ENCODE measurements at places on chromosomes 13 and 19.

GRCh38 chr13:110232142-110232541 is 74.8 kb downstream of the COL4A1 start:
- DNase-seq: no peak

DNA sequence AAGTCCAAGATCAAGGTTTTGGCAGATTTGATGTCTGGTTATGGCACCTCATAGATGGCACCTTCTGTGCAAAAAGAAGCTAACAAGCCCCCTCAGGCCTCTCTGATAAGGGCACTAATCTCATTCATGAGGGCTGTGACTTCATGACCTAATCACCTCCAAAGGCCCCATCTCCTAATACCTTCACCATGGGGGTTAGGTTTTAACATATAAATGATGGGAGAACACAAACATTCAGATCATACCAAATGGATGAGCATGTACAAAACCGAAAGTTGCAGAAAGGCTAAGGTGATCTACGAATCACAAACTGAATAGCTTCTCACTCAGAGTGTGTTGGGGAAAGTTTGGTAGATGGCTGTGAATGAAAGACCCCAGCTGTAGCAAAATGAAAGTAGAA is 217.4 kb downstream of the TBC1D4 start:
- no peak for DNase-seq

- no peak for DNase-seq
These were observed 711.5 kb downstream of the PCDH17 start for GRCh38 chr13:58343076-58343475.

GRCh38 chr13:51861723-51862300 is at the start of gene CCDC70:
CCDC70 (plus strand) TSS chr13:51861969; CDS start chr13:51865412, 3,443 bp downstream.
- no peak for DNase-seq

DNA sequence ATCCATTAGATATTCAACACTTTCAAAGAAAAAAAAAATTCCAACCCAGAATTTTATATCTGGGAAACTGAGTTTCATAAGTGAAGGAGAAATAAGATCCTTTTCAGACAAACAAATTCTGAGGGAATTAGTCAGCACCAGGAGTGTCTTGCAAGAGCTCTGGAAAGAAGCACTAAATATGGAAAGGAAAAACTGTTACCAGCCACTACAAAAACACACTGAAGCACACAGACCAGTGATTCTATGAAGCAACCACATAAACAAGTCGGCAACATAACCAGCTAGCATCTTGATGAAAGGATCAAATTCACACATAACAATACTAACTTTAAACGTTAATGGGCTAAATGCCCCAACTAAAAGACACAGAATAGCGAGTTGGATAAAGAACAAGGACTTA is 368.4 kb upstream of the MIR17HG start:
- DNase-seq: no peak

DNA sequence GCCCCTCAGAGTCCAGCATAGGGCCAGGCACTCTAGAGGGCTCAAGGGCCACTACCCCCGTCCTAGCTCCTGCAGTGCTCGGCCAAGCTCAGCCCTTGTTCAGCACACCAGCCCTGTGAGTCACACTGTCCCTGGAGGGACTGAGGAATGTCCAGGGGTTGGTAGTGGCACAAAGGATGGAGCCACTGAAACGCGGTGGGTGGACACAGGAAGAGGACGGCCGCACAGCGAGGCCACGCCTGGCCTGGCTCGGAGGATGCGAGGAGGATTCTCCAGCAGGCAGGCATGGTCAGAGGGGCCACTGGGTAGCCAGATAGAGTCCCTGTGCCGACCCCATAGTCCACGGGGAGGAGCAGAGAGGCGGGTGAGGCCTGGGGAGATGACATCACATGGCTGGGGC is 45.7 kb downstream of the C1QTNF9 start:
- no peak for DNase-seq

GRCh38 chr13:92362717-92363116 is 863.9 kb upstream of the GPC6 start:
- no peak for DNase-seq

DNA sequence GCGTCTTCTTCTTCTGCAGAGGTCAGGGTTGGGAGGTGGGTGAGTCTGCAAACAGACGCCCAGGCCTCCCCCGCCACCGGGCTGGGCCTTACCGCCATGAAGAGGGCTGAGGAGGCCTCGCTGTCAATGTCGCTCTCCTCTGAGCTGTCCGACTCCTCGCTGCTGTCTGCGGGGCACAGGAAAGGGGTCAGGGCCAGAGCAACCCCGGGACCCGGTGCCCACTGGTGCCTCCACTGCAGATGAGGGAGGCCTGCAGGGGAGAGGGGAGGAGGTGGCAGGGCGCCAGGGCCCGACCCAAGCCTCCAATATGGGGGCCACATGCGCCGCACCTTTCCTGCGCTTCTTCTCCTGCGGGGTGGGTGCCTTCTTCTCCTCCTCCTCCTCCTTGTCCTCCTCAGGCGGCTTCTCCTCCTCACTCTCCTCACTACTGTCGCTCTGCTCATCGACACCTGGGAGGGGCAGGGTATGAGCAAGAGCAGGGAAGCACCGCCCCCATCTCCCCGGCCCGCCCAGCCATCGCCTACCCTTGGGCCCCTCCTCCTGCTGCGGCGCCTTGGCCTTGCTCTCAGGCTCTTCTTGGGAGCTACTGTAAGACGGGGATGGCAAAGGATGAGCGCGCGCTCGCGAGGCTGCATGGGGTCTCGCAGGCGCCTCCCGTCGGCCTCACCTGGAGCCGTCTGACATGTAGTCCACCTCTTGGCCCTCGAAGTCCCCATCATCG is 5.5 kb upstream of the PSPN start:
- no peak for DNase-seq

GRCh38 chr19:29449371-29449770 is 76.4 kb upstream of the VSTM2B start:
- DNase-seq: no peak

DNA sequence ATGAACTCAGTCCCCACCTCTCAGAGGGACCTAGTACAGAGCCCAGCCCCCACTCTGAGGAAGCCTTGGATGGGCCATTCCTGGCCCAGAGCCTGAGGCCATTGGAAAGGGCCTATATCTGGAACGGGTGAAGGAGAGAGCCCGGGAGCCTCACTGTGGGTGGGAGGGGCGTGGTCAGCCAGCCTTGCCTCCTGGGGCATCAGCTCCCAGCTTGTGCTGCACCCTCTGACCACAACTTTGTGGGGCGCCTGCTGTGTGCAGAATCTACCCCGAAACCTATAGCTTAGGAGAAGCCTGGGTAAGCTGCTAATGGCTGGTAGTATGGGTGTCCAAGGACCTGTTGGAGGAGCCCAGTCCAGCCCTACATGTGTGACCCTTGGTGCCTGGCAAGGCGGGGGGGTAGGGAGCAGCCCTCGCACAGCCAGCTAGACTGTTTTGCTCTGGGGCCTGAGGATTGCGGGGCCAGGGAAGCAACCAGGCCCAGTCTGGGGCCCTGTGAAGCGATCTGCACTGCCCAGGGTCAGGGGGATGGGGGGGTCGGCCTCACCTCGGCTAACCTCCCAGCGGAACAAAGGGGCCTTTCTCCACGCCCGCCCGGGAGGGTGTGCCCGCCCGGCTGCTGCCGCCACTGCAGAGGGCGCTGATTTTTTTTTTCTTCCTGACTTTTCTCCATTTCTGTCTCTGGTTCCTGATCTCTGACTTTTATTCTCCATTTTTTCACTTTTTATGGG is 42.3 kb downstream of the LYL1 start:
- DNase-seq: no peak

GRCh38 chr13:23692816-23693215 is 122.6 kb downstream of the TNFRSF19 start:
- no peak for DNase-seq

DNA sequence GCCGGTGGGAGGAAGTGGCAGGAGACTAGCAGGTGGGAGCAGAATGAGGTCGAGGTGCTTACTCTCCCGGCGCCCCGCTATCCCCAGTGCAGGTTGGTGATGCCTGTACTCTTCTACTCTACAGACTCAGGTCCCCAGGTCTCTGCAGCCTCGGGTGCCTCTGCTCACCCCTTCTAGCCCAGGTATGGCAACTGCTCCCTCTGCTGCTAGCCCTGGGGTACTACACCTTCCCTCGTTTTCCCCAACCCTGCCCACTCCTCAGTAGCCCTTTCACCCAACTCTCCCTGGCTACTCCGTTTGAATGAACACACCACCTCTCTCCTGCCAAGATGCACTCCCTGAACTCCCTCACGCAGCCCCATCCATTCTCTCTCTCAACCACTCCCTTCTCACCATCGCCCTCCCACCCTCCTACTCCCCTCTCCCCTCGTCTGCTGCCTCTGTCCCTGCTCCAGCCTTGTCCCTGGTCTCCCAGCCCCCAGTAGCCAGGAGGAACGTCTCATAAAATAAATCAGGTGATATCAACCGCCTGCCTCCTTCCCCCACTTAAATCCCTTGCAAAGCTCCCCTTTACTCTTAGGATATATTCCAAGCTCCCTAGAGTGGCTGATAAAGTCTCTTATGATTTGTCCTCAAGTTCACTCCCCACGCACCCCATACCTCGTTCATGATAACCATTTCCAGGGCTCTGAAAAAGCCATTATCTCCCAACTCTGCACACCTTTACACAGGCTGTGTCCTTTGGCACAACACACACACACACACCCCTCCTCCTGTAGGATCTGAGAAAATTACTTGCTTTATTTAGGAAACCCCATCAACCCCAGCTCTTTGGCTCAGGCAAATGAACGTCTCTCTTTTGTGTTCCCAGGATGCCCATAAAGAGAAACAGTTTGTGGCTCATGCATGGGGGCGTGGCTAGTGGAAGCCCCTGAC is 8.2 kb upstream of the MEIS3 start:
- DNase-seq: no peak

DNA sequence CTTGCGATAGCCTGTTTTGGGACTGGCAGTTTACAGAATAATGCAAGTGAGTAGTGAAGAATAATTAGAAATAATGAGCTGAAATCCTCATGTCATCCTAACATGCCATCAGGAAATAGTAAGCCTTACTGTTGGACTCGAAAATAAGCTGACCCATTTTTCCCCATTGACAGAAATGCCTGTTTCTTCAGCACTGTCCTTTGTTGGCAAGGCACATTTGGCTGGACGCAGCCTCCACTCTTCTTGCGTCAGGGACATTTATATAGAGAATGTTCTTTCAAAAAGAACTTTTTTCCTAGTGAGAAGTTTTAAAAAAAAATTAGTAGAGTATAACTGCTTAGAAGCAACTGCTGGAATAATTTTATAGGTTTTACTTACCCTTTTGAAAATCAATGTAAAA is 47.1 kb downstream of the ARHGAP35 start:
- DNase-seq: no peak

DNA sequence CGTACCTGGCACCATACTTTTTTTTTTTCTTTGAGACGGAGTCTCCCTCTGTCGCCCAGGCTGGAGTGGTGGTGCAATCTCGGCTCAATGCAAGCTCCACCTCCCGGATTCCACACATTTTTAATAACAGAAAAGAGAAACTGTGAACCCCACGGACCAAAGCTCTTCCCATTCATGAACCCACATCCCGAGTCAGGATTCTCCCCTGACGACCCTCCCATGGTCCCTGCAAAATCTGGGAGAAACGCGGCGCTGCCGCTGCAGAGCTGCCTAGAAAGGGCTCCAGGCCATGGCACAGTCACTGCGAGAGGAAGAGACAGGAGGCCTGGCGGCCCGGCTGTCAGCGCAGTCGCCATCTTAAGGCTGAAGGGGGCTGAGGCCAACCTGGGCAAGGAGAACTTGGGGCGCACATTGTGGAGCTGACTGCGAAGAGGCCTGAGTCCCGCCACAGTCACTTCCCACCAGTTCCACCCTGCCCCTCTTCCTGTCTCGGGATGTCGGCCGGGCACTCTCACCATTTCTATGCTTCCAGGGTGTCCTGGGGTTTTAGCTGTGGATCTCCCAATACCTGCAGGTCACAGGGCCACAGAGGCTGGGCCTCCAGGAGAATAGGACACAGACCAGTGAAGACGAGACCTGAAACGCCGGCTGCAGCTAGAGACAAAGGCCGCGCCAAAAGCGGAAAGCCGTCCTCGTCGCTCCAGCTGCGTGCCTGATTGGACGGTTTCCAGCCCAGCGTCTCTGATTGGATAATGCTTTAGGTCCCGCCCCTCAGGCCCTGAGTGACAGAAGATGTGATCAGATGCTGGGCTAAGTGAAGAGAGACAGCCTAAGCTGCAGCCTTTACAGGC is 71.0 kb downstream of the ZNF486 start:
- DNase-seq: peak; percentile 91

GRCh38 chr13:44317752-44318151 is 55.9 kb upstream of the SERP2 start:
- DNase-seq: no peak

GRCh38 chr19:53868091-53868891 is 608 bp downstream of the MYADM start:
- DNase-seq: no peak

GRCh38 chr13:84917252-84917878 is 881.9 kb downstream of the SLITRK6 start:
- DNase-seq: no peak

DNA sequence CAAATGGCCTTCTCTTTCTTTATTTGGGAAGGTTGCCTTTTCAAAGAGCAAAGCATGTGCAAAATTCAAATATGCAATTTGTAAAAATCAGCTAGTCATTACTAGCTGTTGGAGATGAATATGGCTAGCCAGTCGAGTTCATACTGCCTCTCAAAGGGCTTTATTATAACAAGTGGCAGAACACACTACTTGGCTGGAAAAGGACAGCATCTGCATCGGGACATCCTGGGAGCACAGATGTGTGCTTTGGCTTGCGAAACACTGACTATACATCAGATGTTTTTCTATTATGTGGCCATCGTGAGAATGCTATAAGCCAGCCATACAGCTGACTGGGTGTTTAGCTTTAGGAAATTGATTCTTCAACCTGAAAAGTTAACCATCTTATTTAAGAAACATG is 424.2 kb downstream of the KCTD12 start:
- DNase-seq: no peak

DNA sequence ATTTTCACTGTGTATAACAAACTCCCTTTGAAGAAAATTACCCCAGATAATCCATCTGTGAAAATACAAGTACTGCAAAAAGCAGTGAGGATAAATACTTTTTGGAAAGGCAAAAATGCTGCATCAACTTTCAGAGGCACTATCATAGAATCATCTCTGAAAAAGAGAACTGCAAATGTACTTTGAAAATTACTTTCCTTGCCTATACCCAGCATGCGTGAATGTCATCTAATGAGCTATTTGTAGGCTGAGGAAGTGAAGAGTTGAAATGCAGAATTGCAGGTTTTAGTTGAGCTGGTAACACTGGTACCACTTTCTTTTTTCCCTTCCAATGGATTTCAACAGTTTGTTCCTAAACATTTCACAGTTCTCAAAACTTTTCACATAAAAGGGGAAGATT is 196.7 kb downstream of the TBC1D4 start:
- DNase-seq: no peak

- DNase-seq: no peak
These were observed 1.3 kb downstream of the B3GNT3 start for GRCh38 chr19:17796013-17796837.
